ENCODE measurements at places on chromosomes 1 and 21.
A peak's percentile ranks its signal among the peaks of the same experiment; 100 is the strongest.

DNA sequence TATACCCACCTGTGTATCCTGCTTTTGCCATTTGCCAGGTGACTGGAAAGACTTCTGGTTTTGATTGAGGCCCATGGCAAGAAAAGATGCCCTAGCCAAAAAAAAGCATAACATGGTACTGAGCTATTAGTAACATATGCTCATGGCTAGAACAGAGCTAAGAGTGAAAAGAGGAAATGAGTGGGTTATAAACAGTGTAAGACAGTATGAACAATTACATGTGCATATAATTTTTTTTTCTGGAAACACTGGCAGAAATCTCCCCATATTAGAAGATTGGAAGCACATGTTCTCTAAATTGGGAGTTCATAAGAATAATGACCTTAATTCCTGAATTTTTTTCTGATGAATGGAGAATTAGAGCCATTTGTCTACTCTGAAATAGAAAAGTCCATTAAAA lies 41.2 kb upstream of the PDC start:
- no peak for DNase-seq

DNA sequence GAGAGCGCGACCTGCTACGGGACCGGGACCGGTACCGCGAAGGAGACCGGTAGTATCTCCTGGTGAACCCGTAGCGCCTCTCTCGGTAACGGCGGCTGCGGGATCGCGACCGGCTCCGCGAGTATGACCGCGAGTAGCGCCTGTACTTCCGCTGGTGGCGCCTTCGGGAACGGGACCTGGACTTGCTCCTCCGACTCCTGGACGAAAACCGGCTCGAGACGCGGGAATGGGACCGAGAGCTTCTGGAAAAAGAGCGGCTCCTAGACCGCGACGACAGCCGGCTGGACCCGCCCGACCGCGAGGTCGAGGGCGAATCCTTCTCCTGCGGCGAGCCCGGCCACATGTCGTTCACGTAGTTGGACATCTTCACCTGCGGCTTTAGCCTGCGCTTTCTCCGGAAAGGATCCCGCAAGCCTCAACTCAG lies 642 bp downstream of the RSRP1 start:
- peak; percentile 28 for DNase-seq

DNA sequence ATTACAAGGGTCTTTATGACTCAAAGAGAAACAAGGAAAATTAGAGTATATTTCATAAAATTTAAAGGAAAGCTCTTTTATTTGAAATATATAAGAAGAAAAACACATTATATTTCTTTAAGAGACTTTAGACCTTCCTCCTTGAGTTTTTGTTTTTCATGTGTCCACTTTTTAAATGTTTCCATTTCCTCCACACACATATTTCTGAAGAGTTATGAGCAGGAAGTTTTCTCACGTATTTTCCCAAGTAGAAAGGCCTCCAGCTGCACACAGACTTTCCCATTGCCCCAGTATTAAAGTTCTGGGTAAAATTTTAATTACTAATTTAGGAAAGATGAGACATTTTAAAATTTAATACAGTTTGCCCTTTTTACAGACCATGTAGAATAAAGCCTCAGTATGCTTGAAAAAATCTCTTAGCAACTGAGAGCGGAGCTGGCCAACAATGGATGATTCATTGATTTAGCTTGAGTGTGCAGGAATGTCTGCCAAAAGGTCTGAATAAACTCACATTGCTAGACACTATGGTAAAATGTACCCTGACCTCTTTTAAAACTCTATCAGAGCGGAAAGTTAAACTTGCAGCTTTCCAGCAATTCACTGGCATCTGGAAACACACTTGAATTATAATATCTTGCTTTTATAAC lies 57.9 kb downstream of the DDAH1 start:
- no peak for DNase-seq

DNA sequence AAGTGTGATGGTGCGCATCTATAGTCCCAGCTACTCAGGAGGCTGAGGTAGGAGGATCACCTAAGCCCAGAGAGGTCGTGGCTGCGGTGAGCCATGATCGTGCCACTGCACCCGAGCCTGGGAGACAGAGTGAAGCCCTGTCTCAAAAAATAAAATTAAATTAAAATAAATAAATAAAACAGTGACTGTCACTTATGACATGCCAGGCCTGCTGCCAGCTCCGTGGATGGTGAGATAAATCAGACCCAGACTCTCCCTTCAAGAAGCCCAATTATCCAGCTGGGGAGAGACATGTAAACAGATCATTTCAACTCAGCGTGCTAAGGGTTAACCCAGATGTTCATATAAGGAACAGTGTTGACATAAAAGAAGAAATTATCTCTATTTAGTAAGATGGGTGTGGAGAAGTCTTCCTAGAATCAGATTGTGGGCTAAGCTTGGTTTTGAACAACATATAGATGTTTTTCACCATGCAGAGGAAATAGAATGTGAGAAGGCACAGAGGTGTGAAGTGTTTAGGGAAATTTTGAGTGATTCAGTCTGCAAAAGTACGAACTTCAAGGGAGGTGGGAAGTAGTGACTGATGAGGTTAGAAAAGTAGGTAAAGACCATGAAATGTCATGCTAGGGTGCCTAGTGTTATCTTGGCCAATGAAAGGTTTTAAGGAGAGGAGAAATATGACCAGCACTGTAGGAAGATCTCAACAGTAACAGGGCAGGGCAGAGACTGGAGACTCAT lies 18.3 kb downstream of the YARS1 start:
- DNase-seq: peak; percentile 45

- no peak for DNase-seq
Measured at GRCh38 chr1:209064850-209065706, 518.4 kb upstream of the CAMK1G start.

DNA sequence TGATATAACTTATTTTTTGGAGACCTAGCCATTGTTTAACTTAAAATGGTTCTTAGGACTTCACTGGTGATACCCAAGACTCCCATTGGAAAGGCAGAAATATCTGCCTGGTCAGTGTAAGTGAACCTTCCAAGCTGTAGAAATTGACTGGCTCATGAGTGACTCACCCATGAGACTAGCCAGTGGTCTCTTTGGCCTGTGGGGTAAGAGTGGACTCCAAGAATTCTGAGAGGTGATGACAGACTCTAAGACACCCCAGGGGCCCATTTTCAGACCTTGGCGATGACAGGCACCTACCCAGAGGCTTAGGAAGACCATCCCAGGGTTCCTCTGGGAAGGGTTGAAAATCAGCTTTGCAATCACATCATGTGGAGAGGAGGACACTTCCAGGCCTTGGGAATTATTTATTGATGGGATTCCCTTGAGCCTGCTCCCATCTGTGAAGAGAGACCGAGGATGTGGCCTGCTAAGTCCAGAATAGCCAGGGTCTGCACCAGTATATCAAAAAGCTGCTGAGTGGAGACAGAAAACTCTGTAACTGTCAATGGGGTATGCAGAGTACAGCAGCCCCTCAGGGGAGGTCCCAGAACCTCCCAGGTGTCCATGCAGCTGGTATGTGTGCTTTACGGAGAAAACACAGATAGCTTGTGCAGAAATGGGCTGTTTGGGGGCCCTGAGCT lies 78.9 kb downstream of the KAZN start:
- no peak for DNase-seq

GRCh38 chr21:42158846-42159245 lies 60.1 kb upstream of the ABCG1 start:
- DNase-seq: no peak

DNA sequence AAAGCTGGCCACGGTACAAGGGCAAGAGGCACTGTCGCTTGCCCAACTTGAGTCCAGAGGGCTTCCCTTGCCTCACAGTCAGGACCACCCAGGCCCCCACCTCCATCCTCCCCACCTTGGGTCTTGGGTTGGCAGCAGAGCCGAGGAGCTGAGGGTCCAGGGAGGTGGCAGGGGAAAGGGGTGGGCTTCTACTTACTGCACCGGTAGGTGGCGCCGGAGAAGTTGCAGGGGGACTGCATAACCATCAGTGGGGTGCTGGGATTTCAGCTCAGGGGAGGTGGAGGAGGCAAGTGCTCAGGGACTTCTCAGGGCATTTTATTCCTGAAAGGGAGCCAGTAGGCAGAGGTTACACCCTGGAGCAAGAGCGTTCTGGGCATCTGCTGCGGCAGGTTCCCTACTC lies 44.0 kb downstream of the TRIM62 start:
- peak; percentile 46 for DNase-seq

DNA sequence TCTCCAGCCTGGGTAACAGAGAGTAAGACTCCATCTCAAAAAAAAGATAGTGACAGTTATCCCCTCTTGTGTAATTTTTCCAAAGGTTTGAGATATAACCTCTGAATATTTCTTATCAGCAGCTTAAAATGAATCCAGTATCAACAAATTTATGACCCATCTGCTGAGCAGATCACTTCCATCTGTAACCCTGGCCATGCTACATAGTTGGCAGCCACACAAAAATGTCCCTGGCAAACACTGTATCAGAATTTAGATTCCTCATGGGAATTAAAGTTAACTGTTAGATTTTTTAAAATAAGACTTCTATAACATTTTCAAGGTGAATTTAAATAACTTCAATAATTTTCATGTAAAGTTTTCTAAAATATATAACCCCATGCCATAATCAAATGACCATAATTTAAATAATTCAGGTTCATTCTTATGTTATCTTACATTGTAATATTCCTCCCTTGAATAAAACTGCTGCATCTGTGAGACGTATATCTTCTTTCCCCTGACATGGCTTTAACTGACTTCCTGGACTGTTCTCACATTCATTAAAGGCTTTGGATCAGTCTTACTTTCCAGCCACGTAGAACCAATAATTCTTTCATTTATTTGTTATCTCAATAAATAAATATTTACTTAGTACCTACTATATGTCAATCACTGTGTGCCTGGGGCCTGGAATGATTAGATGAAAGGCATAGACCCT lies 5.3 kb upstream of the PRPF38B start:
- peak; percentile 50 for DNase-seq

GRCh38 chr1:153293851-153294250 lies 18.9 kb downstream of the PGLYRP3 start:
- no peak for DNase-seq

GRCh38 chr1:19096036-19096833 lies 113.8 kb downstream of the UBR4 start:
- peak; percentile 37 for DNase-seq

- DNase-seq: no peak
Measured at GRCh38 chr21:35294231-35294898, 245.3 kb upstream of the RUNX1 start.

DNA sequence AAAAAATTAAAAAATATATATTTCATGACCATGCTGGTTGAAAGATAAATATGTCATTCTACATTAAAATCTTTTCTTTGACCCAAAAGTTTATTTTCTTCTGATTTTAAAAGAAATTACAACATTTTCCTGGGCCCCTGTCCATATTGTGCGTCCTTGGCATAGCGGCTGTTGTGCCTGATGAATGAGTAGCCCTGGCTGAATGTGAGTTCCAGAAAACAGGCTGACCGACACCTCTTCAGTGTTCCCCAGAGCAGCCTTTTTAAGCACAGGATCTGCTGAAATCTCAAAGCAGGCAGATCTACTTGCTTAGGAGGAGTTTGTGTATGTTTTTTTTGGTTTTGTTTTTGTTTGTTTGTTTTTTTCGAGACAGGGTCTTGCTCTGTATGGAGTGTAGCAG lies 19.7 kb downstream of the KIAA1614 start:
- no peak for DNase-seq

DNA sequence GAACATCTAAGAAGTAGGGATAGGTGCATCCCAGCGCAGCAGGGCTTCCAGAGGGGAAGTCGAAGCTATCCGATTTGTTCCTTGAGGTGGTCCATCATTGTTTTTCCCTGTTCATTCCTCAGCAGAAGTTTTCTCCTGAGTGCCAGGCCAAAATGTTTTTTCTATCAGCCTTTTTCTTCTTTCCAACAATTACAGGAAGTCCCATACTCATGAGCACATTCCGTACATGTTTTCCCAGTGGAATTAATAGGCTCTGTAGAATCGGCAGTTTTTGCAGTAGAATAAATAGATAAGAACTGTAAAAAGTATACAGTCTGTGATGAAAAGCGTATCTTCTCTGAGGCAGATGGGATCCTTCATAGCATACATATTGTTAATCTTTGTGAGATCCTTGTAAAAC lies 24.8 kb downstream of the CD101 start:
- no peak for DNase-seq

DNA sequence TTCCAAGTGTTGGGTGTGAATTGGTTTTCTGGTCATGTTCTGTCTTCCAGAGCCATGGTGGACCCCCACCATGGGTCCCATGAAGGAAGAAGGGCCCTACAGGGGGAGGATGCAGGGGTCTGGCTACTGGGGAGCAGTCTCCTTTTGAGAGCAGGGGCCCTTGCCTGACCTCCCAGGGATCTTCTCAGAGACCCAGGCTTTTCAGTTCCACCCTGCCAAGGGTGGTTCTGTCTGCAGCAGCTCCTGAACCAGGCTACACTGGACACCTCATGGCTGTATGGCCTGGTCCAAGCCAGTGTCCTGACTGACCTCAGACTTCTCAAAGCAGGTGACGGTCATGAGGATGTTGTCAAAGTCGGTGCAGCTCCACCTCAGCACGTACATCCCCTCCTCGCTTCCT lies 109.0 kb downstream of the JAK1 start:
- no peak for DNase-seq

- no peak for DNase-seq
Measured at GRCh38 chr21:38903690-38904139, 98.0 kb downstream of the ETS2 start.

DNA sequence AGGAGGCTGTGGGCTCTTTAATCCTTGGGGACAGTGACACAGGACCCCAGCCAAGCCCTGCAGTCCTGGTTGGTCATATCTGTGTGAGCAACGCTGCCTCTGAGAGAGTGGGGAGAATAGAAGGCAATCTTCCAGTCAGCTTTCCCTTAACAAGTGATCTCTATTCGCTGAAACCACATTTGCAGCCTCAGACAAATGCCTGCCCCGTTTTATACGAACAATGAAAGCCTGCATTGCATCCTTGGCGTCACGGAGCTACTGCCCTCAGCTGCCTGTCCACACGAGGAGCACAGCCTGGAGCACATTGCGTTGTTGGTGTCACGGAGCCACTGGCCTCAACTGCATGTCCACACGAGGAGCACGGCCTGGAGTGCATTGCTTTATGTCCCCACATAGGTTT lies 150.2 kb upstream of the ARHGEF16 start:
- DNase-seq: no peak

DNA sequence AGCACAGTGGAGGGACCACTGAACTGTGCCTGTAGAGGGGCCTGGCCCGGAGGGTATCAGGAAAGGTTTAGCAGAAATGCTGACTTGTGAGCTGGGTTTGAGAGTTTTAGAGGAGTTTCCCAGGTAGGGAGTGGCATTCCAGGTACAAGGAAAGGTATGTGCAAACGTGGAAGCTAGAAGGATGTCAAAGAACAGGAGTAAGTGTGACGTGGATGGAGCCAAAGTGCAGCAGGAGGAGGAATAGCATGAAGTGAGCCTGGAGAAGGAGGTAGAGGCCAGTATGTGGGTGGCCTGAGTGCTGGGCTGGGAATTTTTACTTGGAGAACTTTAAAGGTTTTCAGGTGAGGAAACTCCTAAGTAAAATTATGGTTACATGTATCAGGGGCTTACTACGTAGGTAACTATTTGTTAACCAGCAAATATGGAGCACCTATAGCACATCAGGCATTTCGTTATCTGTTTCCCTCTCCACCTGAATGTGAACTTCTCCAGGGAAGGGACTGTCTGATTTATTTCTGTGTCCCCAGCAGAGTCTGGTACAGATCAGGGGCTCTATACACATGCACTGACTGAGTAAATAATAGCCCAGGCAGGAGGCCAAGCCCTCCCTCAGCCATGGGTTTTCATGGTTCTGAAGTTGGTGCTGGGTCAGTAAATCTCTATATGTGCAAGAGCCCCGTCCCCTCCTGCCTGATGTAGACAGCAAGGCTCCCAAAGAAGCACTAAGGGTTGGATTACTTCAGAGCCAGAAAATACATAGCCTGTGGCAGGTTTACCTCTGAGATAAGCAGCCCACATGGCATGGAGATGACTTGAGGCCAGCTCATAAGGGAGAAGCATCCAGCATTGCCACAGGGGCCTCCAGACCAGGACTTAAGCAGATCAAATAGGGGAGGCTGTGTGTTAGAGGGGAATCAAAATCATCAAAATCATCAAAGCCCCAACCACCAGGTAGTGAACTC lies 43.4 kb downstream of the CDCP2 start:
- DNase-seq: no peak

Measured in SK-N-SH (cell line).